ENCODE measurements at places on chromosomes 3 and 15.

DNA sequence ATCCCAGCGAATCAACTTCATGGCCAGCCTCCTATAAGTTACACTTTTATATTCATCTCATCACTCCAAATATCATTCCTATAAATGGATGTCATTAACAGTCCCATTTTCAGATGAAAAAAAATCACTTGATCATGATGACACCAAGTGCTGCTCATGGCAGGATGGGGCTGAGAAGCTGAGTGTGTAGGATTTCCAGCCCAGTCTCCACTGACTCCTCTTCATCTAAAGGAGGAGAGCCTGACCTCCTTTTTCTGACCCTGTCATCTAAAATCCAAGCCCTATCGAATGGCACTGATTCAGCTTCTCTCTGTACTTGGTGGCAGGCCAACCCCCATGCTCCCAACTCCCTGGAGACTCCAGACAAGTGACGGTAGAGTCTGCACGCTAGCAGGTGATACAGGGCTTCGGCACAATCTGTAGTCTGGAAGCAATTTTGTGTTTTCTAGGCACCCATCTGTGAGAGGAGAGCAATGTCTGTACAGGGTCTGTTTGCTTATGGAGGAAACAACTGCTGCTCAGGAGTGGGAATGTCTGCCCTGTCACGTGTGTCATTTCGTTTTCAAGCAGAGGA is 103.2 kb downstream of the EPHB1 start:
- peak; percentile 82 for DNase-seq

DNA sequence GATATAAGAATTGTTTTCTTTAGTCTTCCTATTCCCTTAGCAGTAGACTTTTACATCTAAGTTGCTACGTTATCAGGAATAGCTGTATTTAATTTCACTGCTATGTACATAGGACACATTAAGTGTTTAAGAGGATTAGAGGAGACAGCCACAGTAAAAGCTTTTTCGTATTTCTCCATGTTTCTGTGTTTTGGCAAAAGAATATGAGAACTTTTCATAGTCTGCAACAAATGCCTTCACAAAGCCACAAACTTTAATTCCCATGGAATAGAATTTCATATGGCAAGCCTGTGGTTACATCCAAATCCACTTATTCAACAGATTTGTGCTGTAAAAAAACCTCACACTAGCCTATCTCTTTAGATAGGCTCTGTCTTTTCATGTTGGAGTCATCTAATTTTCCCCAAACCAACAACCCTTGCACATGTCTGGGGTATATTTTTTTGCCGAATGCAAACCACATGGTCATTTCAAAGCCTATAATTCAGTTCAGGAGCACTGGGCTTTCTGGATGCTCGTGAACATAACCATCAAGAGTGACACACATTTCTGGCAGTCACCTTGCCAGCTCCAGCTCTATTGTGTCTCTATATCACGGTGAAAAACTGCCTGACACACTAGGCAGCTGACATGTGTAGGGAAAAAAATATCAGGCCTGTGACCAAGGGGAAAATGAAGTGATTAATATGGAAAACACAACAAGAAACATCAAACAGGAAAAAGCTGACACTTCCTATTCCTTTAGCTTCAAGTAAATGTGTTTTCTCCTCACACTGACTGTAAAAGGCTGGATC is 19.2 kb downstream of the PLD1 start:
- DNase-seq = no peak

GRCh38 chr15:42686281-42686680 is 50.6 kb downstream of the CDAN1 start:
- DNase-seq = no peak

DNA sequence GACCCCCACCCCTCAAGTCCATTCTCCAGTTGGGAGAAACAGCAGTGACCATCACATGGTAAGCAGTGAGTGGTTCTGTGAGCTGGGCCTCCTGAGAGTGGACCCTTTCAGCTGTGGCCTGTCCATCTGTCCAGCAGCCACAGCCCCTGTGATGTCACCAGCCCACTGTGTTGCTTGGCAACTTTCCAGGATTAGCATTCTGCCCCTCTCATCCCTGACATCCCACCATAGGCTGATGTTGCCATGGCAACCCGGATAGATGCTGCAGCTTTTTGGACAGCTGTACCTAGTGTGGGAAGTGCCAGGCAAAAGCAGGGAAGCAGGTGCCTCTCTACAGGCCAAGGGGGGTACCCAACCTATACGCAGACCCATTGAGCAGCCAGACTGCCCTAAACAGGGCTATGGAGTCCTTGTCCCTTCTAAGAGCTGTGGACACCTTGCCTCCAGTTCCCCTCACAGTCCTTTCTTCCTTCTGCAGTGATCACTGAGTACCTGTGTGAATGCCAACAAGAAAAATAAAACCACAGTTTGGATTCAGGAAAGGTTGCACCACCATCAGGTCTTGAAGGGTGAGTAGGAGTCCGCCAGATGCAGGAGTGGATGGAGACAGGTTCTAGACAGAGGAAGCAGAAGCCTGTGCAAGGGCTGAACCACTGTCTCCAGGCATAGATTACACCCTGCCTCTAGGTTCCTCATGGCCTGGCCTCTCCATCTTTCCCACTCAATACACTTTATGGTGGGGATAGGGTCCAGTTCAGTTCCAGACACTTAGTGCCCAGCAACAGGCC is at the start of gene DNAH1:
TSS of gene DNAH1 (plus strand) at position 343 of the 788 bp plus-strand sequence. CDS start 6,124 bp downstream, outside the sequence.
- DNase-seq = no peak
